ENCODE measurements at places on chromosomes 16 and 17.

- DNase-seq, result peak; percentile 42
Measured at GRCh38 chr17:27760069-27760885, 40.1 kb downstream of the NOS2 start.

DNA sequence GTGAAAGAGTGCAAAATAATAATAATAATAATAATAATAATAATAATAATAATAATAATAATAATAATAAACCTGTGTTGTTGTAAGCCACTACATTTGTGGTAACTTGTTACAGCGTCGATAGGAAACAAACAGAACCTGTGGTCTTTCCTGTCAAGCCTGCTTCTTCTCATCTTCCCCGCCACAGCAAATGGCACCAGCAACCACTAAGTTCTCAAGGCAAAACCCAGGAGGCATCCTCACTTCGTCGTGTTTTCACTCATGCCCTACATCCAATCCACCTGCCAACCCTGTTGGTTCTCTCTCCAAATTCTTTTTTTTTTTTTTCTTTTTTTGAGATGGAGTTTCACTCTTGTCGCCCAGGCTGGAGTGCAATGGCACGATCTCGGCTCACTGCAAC, 34.2 kb downstream of the ITGAE start:
- no peak for DNase-seq

DNA sequence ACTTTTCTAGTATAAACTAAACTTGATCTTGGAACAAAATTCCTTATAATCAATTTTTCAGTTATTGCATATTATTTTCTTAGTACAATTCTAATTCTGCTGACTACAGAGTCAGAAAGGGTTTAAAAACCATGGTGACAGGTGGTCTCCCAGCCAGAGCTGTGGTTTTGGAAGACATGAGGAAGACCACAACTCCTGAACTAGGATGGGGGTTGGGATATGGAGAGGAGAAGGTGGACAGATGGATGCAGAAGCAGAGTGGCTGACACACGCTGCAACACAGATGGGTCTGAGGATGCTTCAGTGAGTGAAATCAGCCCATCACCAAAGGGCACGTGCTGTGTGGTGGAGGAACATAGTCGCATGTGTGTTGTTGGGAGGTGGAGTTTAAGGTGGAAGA, 187.7 kb downstream of the LGALS9B start:
- DNase-seq, result no peak

DNA sequence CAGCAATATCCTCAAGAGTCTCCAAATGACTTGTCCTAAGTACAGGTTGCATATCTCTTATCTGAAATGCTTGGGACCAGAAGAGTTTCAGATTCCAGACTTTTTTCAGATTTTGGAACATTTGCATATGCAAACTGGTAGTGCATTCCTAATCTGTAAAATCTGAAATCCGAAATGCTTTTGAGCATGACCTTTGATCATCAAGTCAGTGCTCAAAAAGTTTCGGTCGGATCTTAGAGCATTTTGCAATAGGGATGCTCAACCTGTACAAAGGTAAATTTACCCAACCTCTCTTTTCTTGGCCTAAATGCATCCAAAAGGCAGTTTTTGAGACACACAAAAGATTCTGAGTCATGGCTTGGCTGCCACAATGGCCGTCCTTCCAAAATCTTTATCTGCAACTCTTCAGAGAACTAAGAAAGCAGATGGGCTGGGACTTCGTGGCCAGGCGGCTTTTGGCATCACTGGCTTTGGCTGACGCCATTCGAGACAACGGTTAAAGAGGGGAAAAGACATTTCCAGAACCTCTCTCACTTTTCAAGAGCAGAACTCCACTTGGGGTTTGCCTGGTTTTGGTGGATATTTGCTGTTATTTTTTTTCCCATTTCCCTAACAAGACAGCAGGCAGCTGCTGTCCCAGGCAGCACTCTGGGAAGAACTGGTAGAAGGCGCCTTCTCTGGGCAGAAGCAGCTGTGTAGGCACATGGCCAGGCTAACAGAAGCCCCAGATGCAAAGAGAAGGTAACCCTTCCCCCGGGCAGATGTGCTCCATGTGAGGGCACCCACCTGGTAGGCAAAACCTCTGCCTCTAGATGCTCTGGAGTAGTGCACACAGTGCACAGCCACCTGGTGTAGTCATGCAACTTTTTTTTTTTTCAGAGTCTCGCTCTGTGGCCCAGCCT, 8.9 kb downstream of the CPPED1 start:
- no peak for DNase-seq

DNA sequence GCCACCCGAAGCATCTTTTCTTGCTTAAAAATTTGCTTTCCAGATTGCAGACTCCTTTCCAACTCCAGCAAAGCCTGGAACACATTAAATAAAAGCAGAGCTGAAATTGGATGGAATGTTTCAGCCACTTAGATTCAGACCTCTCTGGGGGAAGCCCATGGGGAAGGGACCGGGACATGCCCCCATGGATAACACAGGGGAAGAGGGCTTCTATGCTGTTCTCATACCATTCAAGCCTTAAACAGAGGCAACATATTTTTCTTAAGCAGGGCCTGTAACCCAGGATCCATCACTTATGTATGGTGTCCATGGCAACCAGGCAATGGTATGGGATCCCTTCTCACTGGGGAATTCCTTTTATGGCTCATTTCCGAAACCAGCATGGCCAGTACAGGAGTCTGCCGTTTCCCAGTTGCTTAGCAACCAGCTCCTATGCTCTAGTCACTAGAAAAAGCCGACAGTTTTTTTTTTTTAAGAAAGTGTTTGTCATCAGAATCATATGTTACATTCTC, 62.0 kb upstream of the MARCHF10 start:
- no peak for DNase-seq

- DNase-seq, result no peak
Measured at GRCh38 chr17:76176701-76177574, 35.9 kb upstream of the FOXJ1 start.

DNA sequence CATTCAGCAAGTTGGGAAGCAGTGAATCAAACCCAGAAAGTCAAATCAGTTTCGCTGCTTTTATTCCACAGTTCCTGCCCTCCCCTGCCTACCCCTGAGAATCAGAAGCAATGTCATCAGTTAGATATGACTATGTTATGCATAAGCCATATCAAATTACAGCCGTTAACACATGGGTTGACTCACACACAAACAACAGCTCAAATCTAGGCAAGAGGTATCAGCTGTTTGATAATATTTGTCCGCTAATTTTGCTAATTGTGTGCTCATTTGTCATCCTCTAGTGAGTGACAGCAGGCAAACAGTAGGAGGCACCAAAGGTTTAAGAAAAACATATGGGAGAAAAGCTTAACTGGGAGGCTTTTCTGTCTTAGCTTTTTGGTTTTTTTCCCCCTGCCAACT, 327.4 kb upstream of the CCL2 start:
- no peak for DNase-seq

- no peak for DNase-seq
Measured at GRCh38 chr17:67970783-67971182, 25.5 kb downstream of the C17orf58 start.

- DNase-seq, result no peak
Measured at GRCh38 chr16:75392906-75393305, 40.4 kb downstream of the CFDP1 start.

- no peak for DNase-seq
Measured at GRCh38 chr17:36184023-36184765, 7.8 kb upstream of the TBC1D3B start.

DNA sequence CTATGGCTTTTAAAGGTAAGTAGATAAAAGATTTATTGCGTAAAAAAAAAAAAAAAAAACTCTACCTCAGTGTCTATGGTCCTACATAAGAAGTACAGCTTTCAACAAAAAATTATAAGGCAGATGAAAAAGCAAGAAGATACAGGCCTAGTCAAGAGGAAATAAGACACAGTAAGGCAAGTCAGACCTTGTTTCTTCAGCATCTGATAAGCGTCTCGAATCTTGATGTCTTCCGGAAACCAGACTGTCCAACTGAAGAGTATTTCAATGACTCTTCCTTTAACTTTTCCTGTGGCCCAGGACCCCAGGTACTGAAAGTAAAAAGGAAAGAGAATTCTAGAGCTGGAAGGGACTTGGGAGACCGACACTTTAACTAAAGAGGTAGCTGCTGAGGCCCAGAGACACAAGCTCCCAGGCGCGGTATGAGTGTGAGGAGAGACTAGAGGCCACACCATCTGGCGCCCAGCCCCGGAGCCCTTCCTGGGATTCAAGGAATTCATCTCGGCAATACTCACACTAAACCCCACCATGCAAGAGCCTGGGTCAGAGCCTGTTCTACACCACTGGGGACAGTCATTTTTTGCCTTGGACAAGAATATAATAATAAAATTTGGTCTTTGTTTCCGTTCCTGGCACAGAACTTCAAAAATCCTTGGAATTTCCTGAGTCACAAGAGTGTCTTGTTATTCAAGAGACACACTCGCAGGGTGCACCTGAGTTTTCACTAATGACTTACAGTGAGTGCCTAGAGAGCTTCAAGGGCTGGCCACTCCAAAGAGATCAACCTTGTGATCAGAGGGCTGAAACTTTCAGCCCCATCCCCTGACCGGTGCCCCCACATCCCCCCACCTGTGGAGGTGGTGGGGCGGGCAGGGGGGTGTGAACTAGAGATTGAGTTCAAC, 18.6 kb downstream of the GGA2 start:
- no peak for DNase-seq

- DNase-seq, result no peak
Measured at GRCh38 chr16:54422159-54422558, 135.6 kb upstream of the IRX3 start.

DNA sequence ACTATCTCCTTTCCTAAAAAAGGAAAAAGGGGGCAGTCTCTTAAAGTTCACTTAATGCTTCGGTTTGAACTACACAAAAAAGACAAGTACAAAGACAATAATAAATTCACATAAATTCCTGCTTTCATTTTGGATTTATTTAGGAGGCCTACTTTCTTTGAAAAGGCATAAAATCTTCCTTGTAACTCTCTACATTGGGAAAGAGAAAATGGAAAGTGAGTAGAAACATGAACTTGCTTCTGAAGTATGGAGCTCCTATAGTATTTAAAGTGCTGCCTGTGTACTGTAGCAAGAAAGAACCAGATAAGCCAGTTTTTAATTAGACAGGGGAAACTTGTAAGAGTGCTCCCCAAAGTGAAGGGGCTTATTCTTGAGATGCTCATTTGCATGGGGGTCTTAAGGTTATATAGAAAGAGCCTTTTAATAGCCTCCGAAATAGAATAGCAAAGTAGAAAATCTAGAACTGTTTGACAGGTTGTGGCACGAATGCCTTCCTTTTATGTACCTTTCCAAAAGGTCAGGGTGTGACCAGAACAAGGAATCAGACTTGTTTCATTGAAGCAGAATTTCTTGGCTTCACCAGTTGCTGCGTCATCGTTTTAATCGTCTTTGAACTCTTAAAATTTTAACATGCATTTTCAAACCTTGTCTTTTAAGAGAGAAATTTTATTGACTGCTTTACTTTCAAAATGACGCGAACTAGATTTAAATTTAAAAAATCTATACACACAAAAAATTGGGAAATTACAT, 12.9 kb downstream of the GAN start:
- no peak for DNase-seq

- no peak for DNase-seq
Measured at GRCh38 chr17:40477796-40478195, 23.6 kb downstream of the TNS4 start.

- DNase-seq, result peak; percentile 37
Measured at GRCh38 chr17:7988750-7989178, 13.7 kb upstream of the GUCY2D start.

DNA sequence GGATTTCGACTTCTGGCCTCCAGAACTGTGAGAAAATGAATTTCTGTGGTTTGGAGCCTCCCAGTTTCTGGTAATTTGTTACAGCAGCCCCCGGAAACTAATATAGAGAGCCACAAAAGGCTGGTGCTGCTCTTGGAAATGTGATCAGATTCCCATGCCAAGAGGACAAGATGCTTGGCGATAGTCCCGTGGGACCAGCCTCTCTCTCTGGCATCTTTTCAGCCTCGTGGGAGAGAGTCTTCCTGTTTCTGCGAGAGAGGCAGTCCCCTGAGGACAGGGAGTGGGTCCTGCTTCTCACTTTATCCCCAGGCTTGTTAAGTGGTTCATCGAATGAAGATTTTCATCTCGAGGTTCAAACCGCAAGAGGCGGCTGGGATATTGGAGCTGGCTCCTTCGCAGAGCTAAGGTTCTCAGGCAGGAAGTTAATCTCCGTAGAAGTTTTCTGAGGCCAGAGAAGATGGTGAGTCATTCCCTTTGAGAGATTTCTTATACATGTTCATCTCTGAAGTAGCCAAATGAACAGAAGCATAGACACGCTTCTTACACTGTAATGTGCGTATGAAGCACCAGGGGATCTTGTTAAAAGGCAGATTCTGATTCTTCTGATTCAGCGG, 211.6 kb upstream of the SDK2 start:
- no peak for DNase-seq

DNA sequence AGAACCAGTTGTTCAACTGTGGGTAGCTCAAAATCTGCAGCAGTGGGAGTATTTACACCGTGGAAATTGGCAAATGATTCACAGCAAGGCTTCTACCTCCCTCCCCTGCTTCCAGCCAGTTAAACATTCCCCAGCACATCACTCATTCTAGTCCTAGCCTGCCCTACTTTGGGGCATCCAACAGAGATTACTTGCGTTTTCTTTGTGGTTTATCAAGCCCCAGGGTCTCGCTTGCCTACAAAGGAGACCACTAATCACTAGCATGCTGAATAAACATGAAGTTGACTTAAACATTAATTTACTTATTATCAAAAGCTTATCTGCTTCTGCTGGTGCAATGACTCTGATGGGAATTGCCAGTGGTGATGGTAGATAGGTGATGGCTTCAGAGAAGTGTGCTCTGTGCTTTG, 94.5 kb downstream of the MARF1 start:
- DNase-seq, result no peak

DNA sequence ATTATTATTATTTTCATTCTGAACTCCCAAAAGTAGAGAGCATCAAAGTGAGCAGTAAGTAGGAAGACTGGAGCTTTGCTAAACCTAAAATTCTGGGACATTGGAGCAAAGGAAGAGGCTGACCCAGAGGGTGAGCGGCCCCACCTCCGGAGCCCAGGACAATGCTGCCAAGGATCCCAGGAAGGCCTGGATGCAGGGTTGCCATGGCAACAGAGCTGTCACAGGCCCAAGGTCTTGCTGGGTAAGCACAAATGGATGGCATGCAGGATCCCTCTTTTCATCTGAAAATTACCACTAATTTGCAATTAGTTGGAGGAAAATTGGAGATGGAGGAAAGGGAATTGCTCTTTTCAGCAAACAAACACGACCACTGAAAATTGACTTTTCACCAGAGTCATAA, 457.9 kb upstream of the CDH5 start:
- no peak for DNase-seq

GRCh38 chr16:75462806-75463205, 1.7 kb downstream of the TMEM170A start:
- no peak for DNase-seq
